ENCODE measurements at places on chromosomes 2 and 18. TPM values are rescaled to one million over a fixed set of nuclear protein-coding genes. Genes with fewer than 3 reads are reported as not detected.

- no peak for DNase-seq
Measured at GRCh38 chr2:7180638-7181370, 263.6 kb downstream of the RNF144A start.

DNA sequence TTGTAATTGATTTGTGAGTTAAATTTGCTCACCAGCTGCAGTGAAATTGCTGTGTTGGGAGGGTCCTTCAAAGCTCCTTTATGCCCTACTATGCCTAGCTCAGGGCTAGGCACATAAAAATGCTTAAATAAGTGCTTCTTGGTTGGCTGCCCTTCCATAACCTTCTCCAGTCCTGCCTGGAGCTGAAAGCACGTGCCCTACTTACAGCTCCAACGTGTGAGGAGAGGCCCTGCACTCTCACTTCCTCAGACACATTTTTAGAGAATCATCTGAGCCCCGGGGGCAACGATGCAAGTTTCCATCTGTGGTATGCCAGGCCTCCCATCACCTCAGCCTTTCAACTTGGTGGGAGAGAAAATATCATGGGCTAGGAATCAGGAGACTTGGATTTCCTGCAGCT lies 202.7 kb downstream of the BCL11A start:
- no peak for DNase-seq

DNA sequence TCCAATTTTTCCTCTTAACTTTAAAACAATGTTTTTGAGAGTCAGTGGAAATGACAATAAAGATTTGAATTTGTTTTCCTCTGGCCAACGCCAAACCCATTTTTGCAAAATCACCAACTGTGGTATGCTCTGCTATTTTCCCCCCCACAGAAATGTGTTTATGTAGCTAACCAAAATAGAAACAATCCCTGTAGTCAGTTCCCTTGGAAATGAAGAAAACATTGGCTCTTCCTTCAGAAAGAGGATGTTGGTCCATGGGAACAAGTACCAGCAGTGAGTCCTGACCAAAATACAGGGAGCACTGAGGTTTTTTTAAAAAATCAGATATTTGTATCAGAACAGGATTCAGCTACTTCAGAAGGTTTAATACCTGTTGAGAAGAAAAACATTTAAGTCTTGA lies 65.3 kb downstream of the SLC40A1 start:
- DNase-seq = no peak

DNA sequence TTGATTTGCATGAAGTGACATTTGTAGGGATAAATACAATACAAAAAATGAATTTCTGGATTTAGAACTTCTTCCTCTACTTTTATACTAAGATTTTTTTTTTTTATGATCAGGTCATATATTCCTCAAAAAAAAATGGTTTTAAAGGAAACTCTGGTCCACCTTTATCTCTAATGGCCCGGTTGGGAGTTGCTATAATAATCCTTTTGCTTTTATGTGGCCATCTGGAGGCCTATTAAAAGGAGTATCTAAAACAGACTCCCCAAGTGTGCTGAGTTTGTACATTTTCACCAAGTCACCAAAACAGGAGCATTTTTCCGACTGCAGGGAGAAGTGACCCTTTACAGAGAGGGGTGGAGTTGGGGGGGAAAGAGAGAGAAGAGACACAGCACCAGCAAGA lies 329.2 kb upstream of the FIGN start:
- no peak for DNase-seq

TMEM247 gene
- not detected for total RNA-seq
